ENCODE measurements at places on chromosomes 16 and 17.

- no peak for DNase-seq
These were observed 63.2 kb downstream of the RPH3AL start for GRCh38 chr17:289409-289808.

DNA sequence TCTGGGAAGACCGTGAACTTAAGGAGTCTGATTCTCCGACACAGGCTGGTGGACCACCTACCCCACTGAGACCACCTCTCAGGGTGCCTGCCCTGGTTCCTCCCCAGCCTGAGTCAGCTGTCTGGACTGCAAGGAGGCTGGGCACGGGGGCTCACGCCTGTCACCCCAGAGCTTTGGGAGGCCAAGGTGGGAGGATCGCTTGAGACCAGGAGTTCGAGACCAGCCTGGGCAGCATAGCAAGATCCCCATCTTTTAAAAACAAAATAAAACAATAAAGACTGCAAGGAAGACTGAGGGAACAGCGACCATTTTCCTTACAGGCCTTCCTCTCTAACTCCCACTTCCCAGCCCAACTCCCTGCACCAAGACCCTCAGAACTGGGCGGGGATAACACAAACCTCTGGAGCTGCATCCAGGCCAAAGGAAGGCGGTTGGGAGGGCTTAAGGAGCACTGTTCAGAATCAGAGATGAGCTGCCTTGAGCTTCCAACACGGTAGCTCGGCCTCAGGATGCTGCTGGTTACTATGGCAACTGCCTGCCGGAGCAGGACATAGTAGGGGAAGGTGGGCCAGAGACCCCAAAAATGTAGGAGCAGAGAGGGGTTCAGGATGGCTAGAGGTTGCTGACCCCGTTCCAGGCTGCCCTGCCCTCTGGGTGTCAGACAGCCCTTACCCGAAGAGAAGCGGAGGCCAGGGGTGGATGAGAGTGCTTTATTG, 4.4 kb downstream of the APOBR start:
- DNase-seq: no peak

DNA sequence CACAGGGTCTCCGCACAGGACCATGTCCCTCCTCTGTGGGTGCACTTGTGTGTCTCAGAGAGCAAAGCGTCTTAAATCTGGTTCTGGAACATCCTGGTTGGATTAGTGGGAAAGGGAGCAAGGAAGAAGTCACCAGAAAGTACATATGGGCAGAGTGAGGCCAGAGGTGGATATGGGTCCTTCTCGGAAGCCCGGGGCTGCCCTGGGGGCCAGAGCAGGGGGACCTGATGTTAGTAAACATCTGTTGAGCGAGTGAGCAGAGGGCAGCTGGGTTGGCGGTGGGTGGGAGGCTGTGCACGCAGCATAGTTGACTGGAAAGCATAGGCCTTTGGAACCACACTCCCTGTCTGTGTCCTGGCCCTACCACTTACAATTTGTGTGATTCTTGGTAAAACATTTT, 22.7 kb downstream of the UNC13D start:
- no peak for DNase-seq

GRCh38 chr17:66946251-66946650, 18.3 kb upstream of the CACNG4 start:
- DNase-seq: no peak

GRCh38 chr17:33929181-33929724, 325.8 kb upstream of the CCL2 start:
- no peak for DNase-seq

GRCh38 chr16:75695708-75696107, 5.6 kb downstream of the DUXB start:
- DNase-seq: peak; percentile 15

DNA sequence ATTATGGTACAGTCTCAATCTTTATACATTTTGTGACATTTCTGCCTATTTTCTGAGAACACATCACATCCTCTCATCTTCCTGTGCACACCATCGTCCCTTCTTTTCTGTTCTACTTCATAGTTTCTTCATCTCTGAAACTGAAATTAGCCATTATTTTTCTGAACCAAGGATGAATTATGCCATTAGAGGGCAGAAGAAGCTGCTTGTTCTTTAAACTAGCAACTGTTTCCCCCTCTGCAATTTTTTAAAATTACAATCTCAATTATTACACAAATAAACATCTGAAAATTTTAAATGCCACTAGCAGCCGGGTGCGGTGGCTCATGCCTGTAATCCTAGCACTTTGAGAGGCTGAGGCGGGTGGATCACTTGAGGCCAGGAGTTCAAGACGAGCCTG, 41.3 kb downstream of the RBBP6 start:
- DNase-seq: no peak

DNA sequence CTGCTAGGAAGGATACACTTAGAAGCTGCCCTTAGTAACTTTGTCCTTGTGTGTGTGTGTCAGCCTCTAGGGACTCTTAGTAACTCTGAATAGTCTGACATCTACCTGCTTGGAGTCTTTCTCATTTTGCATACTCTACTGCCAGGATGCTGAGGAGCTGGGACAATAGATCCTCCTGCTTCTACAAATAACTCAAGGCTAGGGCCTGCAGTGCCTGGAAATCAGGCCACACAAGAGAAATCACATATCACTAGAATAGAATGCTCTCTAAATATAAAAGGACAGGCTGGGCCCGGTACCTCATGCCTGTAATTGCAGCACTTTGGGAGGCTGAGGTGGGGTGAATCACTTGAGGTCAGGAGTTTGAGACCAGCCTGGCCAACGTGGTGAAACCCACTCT, 38.5 kb upstream of the SLC25A19 start:
- no peak for DNase-seq

DNA sequence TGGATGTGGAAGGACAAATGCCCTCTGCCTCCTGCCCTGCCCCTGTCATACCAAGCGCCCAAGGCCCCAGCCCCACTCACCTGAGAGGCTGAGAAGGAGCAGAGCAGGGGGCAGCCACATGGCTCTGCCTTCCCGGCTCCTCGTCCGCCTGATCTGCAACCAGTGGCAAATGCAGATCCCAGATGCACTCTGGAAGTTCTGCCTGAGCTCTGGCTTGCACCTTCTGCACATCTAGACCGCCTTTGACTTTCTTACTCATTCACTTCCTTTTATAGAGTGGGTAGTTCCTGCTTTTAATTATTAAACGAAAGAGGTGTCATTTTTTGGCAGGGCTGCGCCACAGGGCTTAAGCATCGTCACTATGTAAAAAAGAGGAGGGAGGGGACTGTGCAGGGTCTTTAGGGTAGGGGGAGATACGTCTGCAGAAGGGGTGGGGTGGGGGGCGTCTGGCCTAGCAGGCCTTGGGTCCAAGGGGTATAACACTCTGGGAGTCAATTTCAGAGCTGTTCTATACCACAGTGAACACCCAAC, at the start of gene CD300LB:
CD300LB (minus strand) TSS at position 245 of the 531 bp plus-strand sequence; CDS start at position 120, 125 bp downstream.
- DNase-seq: no peak

DNA sequence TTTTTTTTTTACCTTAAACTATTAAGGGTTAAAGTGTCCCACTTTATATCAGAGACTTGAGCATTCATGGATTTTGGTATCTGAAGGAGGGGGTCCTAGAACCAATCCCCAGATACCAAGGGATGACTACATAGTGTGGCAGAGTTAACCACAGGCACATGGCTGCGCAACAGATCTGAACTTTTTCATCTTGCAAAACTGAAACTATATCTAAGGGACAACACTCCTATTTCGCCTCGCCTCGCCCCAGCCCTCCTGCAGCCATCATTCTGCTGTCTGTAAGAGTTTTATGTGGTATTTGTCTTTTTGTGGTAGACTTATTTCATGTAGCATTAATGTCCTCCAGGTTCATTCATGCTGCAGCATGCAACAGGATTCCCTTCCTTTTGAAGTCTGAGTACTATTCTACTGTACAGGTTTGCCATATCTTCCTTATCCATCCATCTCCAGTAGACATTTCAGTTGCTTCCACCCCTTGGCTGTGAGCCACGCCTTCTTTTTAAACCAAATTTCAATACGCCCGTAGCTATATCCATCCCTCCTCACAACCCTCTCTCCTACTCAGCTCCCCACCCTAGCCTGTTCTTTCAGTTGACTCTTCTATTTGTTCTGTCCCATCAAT, 53.2 kb downstream of the AMFR start:
- DNase-seq: no peak

DNA sequence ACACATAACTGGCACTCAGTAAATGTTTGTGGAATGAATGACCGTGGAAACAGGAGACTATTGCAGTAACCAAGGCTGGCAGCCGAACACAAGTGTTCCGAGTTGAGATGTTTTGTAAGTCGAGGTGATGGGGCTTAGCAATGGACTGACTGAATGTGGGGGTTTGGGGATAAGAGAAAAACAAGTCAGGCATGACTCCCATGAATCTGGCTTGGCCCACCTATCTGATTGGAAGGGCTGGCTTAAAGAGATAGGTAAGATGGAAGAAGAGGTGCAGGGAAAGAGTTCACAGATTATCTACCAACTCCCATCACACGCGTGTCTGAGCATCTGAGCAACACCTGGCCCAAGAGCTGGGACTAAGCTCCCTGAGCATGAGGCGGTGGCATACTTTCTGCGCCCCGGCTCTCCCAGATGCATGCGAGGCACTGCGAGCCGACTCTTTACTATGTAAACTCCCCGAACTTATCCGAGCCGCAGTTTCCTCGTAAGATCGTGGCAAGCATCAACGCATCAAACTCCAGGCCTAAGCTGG, 539 bp downstream of the IFT20 start:
- no peak for DNase-seq
